ENCODE measurements at places on chromosomes 7 and 10.

DNA sequence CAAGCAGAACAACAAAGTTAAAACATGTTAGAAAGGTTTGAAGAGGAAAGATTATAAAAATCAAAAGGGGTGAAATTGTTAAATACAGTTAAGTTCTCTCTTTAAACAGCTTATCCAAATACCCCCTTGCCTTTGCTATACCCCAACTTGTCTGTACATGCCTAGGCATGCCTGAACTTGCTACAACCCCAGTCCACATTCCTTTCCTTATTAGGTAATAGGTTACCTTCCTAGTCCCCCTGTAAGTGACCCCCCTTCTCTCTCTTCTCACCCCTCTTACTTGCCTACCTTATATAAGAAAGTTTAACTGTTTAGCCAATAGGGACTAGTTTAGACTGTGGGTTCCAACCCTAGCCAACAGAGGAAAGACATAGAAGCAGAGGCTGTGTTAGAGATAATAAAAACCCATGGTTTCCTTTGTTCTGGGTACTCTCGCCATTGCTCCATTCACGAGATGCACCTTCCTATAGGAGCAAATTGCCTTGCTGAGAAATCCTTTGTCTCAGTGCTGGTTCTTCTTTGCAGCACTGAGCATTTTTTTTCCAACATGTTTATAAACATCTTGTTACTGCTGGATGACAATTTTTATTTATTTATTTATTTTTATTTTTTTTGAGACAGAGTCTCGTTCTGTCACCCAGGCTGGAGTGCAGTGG lies 282.2 kb upstream of the GALNT17 start:
- DNase-seq, result no peak

DNA sequence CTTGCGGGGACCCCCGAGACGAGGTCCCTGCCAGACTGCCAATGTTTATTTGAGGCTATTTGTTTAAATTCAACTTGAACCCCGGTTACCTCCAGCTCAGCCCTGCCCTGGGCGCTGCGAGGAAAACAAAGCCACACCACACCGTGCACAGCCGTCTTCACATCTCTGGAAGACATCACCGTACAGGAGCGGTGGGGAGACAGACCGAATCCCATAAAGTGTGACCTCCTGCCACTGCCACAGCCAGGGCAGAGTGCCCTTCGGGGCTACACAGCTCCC lies 40.0 kb downstream of the PRKAG2 start:
- DNase-seq, result no peak

GRCh38 chr7:155093596-155093995 lies 23.5 kb downstream of the HTR5A start:
- DNase-seq, result no peak

DNA sequence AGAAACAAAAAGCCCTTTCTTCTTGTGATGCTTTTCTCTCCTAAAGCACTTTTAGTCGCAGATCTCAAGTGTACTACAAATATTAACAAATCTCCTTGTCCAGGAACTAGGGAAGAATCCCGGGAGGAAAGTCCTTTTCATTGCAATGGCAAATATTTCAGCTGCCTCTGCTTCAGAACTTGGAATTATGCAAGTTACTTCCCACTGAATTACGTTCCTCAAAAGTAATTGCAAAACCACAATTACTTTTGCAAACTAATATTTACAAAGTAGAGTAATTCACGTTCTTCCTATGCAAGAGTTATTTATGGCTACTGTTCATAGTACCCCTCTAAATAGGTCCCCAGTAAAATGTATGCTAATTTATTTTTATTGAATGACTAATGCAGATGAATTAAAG lies 14.5 kb downstream of the PRKCQ start:
- DNase-seq, result no peak

DNA sequence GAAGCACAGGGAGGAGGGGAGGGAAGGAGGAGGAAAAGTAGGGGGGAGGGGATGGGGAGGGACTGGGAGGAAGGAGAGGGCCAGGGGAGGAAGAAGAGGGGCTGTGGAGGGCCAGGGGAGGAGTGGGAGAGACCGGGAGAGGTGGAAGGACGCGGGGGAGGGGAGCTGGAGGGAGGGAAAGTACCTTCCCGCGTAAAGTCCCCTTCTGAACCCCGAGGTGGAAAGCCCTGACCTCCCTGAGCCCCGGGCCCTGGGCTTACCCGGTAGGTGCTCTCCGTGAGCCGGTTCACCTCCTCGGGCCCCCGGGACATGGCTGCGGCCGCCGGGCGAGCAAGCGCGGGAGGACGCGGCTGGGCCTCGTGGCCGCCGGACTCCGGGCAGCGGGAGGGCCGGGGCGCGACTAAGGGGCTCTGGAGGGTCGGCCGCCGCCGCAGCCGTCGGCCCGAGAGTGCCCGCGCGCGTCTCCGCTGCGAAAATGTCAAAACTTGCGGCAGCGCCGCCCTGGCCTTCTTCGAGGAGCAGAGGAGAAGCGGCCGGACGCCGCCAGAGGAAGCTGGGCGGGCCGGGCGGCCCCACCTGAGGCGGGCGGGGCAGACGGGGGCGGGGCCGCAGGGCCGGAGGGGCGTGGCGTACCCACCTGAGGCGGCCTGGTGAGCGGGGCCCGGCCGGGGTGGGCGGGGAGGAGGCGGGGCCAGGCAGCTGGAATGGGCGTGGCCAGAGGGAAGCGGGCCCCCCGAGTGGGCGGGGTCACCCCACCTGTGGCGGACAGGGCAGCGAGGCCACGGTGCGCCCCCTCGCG lies at the start of gene BAIAP2L1:
Gene BAIAP2L1 (minus strand): TSS at position 549 of the 799 bp plus-strand sequence. CDS start 238 bp downstream, at position 311.
- peak; percentile 85 for DNase-seq

DNA sequence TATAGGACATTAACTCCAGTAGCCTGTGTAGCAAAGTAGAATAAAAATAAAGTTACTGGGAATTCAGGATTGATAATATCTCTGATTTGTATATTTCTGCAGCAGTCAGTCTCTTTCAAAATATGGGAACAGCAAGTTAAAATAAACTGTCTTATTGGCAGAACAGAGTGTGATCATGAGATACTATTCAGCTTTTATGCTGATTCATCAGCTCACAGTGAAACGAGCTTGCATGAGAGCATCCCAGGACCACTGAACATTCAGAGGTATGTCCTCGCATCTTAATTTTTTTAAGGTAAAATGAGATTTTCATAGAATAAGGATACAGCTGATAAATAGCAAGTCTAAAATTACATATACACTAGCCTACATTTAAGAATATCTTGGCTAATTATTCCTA lies 282.5 kb upstream of the MYO3A start:
- no peak for DNase-seq

DNA sequence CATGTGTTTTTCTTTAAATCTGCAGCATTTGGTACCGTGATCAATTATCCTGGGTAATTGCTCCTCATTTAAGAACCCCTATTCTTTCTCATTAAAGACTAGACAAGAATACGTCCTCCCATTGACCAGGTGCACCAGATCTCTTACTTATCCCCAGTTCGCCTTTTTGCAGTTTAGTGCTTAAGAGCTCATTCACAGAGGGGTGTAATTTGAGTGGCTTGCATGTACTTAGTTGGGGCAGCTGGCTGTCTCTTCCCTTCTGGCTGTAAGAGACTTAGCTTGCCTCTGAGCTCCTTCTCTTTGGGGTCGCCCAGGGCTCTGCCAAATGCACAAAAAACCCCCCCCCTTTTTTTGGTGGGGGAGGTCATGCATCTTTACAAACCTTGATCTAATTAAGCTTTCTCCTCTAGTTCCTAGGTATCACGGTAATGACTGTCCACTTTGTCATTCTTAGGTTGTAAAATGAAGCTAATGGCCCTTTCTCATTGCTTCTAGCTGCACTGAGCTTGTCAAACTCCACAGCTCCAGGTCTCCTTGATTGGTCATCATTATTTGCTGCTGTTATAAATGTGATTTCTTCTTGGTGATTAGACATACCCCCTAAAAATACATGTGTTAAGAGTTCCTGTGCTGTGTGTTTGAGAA lies 26.3 kb downstream of the GAD2 start:
- DNase-seq, result no peak

GRCh38 chr10:92384741-92385140 lies 93.8 kb downstream of the MARCHF5 start:
- DNase-seq, result no peak

DNA sequence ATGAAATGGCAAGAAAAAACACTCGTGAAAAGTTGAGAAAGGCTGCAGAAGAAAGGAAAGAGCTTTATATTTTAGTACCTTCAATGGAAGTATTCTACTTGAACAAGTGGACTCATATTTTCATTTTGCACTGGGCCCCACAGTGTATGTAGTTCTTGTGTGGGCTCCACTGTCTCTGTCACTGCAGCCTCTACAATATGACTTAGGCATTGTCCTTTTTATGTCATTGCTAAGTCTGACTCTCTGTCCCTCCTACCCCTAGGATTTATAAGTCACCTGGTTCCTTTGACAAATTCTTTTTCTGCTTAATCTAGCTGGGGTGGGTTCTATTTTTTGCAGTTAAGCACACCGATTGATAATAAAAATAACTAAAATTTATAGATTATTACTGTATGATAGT lies 27.7 kb upstream of the SOSTDC1 start:
- no peak for DNase-seq

DNA sequence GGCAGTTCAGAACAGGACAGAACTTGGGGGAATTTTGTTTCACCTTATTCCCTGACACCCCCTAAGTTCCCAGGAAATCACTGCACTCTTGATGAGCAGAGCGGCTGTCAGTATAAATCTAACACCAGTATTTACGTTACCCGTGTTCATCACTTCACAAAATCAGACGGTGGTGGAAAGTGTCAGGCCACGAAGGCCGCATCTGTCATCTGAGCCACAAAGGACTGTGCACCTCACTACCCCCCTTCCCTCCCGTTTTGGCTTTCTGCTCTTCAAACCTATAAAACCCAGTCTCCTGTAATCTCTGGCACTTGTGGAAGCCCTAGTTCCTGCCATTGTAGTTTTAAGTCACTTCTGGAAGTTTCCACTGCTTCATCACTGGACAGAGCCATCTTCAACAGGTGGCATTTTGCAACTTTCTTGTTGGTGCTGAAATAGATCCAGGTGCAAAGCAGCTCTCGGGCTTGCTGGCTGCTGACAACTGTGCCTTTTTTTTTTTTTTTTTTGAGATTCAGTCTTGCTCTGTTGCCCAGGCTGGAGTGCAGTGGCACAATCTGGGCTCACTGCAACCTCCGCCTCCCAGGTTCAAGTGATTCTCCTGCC lies 9.5 kb downstream of the ZFAND2A start:
- no peak for DNase-seq

DNA sequence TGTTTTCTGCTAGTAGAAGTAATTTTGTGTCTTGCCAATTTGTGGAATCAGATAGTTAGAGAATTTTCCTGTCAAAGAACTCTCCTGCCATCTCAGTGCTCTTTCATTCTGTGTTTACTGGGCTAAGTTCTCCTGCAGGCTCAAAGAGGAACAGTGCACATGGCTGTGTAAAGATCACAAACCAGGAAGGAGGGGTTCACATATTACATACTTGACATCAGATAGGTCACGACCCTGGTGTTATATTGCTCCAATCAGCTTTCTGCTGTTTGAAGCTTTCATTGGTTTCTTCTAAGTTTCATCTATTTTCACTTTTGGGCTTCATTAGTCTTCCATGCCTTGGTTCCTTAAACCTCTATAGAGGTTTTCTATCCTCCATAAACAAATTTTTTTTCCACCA lies 13.5 kb upstream of the ELMO1 start:
- no peak for DNase-seq

DNA sequence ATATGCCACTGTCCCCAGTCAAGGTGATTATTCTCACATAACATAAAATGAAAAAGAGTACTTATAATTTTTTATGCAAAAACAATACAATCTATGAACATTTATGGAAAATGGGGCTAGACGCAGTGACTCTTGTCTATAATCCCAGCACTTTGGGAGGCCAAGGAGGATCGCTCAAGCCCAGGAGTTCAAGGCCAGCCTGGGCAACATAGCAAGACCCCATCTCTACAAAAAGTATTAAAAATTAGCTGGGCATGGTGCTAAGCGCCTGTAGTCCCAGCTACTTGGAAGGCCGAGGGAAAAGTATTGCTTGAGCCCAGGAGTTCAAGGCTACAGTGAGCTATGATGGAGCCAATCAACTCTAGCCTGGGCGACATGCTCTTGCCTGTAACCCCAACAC lies 14.5 kb upstream of the ANAPC16 start:
- DNase-seq, result no peak

- no peak for DNase-seq
These were observed 111.1 kb upstream of the PDLIM1 start for GRCh38 chr10:95401704-95402469.

DNA sequence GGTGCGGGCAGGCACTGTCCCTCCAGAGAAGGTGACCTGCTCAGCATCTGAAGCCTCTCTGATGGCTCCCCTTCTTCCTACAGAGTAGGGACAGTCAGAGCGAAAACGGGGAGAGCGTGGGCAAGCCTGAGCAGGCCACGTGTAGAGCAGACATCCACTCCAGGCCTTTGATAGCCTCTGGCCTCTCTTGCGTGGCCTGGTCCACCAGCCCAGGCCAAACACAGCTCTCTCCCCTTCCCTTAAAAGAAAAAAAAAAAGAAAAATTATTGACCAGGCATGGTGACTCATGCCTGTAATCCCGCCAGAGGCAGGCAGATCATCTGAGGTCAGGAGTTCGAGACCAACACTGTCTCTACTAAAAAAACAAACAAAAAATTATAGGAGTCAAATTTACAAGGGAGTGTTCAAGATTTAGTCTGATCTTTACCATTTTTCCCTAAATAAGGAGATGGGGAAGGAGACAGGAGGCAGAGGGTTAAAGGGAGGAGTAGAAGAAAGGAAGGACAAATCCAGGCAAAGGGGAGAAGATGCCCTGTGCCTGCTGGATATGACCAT lies 84.8 kb downstream of the PLXNA4 start:
- no peak for DNase-seq

- no peak for DNase-seq
These were observed 81.3 kb upstream of the KLF6 start for GRCh38 chr10:3866332-3866731.

- DNase-seq, result no peak
These were observed 38.9 kb upstream of the BMS1 start for GRCh38 chr10:42743697-42744096.

GRCh38 chr7:40306025-40306424 lies 171.2 kb downstream of the SUGCT start:
- no peak for DNase-seq

DNA sequence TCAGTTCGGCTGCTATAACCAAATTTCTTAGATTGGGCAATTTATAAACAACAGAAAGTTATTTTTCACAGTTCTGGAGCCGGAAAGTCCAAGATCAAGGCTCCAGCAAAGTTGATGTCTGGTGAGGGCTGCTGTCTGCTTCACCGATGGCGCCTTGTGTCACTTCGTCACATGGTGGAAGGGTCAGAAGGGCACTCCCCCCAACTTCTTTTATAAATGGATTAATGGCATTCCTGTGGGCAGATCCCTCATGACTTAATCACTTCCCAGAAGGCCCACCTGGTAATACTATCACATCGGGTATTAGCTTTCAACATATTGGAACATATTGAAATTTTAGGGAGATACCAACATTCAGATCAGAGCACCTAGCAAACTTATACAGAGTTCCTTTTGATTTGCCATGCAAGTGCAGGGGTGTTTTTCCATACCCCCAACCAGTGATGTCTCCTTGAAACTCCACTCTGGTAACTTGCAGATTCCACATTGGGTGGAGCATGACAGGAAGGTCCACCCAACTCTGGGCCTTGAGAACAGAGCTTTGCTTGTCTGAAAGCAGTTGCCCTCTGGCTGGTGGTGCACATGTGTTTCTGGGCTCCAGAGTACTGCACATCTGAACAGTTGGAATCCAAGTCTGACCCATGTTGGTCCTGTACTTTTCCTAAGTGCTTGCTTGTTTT lies 85.1 kb upstream of the KMT2E start:
- no peak for DNase-seq
